ENCODE measurements at places on chromosomes 4 and X.

DNA sequence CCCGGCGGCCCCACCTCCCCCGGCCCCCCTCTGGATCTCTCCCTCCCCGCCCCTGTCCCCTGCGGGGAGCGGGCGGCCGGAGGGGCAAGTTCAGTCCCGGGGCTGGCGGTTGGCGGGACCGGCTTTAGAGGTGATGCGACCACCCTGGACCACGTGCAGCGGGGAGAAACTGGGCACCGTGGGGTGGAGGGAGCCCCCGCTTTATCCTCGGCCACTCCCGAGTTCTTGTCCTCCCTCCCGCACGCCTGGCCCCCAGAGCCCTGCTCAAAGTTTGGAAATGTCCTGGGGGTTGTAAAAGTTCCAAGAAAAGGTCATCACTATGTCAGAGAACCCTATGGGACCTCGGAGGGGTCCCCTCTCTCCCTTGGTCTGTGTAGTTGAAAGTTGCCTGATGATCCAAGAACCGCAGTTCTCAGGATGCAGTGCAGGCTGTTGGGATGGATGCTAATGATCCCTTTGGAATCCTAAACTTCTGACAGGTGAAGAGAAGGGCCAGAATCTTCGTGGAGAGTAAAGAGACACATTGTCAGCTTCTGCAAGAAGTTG, 411 bp upstream of the VEGFC start:
- DNase-seq, result no peak

DNA sequence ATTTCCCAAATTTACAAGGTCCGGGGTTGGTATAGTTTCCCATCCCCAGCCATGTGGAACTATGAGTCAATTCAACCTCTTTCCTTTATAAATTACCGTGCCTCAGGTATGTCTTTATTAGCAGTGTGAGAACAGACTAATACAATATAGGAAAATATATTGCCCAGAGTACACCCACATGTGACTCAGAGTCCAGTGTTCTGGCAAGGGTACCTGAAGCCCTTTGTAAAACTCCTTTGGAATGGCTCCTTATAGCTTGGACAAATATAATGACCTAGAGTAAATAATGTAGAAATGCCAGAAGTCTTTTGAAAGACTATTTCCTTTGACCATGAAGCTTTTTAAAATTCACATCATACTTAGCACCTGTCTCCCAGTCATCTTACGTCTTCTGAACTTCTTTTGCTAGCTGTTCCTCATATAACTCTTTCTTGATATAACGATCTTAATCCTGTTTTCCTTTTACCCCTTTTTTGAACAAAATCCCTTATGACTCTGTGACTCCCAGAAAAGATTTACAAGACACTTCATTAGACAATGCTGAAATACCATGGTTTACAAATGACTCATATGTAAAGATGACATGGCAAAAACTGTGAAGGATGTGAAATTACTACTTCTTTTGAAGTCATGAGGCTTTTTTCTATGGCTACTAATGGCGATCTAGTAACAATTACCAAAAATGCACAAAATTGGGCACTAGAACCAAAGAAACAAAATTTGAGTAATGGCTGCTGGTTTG, 408.9 kb downstream of the NAP1L3 start:
- DNase-seq, result no peak

- DNase-seq, result peak; percentile 73
Measured at GRCh38 chr4:165106518-165106917, 6.1 kb downstream of the TMEM192 start.

GRCh38 chrX:107894038-107894437, 68.4 kb downstream of the MID2 start:
- DNase-seq, result peak; percentile 7

- no peak for DNase-seq
Measured at GRCh38 chr4:6984612-6985425, 58.4 kb upstream of the TADA2B start.

DNA sequence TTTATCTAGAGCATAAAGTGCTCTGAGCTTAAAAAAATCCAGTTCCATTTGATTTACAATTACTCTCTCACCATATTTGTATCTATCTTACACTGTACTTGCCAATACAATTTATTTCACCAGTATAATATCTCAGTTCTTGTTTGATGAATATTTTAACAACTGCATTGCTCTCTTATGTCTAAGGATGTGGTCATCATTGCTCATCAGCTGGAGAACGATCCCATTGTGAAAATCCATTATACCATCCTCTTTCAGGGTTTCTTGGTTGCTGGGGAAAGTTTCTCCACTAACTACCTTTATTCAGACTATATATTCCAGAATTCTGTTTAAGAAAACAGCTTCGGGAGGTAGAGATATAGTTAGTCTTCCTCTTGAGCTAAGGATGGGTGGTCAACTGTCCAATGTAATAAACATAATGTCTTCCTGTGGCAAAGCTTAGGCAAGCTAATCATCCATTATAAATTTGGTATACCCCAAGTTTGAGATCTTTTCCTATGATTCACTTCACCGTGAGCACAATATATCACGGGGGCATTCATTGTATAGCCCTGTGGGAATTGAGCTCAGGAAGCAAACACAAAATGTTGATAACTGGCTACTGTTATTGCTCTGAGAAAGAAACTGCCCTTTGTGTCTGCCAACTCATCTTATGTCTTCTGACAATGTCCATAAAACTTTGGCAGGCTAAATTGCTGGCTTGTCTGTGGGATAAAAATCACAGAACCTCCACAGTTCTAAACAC, 2361.9 kb downstream of the ARAP2 start:
- DNase-seq, result no peak

DNA sequence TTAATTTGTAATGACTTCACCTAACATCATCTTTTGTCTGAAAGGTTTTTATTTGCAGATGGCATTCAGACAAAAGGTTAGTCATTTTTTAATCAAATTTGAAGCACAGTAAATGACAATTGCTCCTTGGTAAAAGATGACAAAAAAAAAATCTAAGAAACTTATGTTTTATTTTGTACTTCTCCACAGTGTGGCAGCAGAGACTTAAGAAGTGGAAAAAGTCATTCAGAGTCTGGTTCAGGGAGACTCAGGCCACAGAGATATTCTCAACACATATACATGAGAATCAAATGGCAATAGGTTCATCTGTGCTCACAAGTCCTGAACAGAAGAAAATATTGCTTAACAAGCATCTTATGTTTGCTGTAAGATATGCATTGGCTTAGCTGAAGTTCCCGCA, 436.2 kb downstream of the KCNIP4 start:
- DNase-seq, result no peak

DNA sequence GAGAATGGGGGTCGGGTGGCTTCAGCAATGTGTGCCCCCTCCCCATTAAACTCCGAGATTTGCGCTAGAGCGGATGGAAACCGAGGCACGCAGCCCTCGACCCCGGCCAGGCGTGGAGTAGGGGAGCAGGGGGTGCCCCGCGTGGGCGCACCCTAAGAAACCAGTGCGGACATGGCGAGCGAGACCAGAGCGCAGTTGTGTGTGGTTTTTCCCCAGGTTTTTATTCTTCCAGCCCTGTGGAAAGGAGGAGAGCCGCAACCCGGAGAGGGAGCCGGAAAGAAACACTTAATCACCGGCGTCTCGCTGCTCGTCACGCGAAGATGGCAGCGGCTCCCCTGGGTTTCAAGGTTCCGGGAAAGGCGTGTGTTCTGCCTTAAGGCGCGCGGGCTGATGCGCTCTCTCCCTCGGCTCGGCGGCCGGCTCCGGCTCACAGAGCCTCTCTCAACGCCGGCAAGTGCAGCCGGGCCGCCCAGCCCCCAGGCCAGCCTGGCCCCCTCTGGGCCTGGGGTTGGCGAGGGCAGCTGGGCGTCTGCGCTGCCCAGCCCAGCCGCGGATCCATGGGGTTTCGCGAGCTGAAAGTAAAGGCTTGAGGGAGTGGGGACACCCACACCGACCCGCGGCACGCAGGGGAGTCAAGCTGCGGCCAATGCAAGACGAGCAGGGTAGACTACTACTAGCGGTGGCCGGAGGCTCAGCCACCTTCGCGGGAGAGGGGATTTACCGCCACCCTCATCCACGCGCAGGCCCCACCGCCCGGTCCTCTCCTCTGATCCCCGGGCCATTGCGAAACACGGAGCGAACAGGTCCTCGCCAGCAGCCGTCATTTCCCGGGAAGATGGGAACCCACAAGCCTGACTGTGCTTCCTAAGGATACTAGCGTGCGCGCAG, 74.0 kb upstream of the BCOR start:
- DNase-seq, result peak; percentile 72

DNA sequence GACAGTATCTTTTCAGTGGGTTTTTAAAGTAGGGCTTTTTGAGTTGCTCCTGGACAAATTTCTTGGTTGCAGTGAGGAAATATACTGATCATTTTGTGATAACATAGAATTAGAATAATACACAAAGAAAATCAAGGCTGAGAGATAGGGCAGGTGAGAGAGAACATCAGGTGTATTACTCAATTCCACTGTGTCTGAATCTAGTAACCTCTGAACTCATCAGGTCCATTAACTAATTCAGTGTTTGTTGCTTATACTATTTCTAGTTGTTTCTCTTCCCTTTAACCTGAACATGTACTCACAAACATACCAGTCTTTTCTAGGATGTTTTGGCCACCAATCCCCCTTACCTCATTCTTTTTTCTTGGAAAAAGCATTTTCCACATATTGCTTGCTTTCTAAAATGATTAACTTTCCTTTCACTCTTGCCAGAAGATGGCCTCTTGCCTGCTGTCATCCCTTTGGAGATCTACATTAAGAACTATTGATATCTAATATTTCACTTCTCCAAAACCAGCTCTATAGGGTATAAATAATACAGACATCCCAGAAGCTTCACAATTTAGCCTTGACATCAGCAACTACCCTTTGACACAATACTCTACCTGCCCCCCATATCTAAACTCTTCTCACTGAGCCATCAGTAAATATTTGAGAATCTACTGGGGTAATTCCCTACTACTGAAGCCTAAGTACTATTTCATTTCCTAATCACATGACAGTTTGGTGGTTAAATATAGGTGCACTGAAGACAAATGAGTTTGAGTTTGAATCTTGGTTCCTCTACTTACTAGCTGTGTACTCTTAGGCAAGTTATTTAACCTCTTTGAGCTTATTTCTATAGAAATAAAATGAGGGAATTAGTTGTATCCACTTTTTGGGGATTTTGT, 470.8 kb upstream of the IGFBP7 start:
- no peak for DNase-seq

DNA sequence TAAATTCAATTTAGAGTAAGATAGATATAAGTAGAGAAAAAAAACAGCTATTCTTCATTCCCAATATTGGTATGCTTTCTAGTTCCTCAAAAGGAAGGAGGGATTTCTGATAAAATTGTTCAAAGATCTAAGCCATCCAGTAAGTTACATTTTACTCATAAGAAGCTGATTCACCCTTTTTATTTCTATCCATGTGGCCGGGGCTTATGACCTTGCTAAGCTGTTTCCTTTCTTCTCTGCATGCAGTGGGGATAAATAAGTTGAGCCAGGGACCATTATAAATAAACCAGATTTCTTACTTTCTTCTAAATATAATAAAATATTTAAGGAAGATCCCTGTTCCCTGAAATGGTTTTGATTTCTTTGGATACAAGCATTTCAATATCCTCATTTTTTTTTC, 502.3 kb downstream of the PDHA2 start:
- no peak for DNase-seq

DNA sequence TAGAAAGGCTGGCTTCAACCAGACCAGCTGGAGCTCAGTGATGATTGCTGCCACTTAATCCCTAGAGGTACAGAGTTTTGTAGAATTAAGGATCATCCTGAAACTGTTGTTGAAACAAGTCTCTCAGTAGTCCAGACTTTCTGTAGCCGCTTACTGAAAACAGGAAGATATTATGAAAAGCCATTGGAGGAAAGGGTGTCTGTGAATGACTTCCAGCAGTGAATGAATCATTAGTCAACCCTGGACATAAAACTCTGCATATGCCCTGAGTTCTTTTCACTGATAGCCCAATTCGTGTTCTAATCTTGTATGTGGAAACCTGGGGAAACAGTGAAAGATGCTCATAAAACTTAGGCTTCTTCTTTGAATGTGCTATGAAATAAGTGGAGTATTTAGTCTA, 14.8 kb downstream of the HOPX start:
- DNase-seq, result no peak

DNA sequence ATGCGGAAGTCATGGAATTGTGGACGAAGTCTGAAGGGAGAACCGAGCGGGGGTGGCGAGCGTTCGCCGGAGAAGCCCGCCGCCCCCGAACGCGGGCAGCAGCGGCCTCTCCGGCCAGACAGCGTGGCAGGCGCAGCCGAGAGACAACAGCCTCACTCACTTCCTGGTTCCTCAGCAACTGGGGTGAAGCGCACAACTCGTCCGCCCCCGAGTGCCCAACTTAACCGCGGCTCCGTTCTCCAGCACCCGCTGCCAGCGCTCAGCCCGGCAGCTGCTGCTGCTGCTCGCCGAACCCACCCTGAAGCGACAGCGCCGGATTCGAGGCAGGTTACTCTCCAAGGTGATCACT, 68.0 kb downstream of the NOCT start:
- DNase-seq, result no peak

Measured in large intestine (tissue), 12 donors.